Adrenal gland (tissue), 19 donors: ENCODE measurements at places on chromosomes 11 and 22.

DNA sequence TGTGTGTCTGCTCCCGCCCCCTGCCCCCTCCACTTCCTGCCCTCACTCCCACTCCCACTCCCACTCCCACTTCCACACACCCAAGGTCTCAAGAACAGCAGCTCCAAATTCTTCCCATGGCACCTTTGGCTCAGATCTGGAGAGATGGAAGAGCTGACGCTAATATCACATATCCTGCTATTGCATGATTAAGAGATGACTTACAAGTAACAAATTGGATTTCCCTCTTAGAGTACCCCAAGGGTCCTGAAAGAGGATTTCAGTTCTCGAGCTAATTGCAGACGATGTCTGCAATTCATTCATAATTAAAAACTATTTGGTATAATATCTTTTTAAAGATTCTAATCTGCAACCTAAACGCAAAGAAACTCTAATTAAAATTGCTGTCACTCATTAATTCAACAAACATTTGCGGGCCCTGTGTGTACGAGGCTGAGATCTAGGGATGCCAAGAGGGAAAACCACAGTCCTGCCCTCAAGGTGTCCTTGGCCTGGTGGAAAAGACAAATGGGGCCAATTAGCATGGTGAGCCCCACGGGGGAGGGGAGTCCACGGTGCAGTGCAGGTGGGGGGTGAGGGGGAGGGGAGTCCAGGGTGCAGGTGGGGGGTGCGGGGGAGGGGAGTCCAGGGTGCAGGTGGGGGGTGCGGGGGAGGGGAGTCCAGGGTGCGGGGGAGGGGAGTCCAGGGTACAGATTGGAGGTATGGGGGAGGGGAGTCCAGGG lies 50.3 kb downstream of the CELSR1 start:
- no peak for DNase-seq

GRCh38 chr11:111571829-111572501 lies 30.3 kb upstream of the SIK2 start:
- DNase-seq, result no peak

- no peak for DNase-seq
Measured at GRCh38 chr11:17383461-17383860, 5.0 kb downstream of the KCNJ11 start.

DNA sequence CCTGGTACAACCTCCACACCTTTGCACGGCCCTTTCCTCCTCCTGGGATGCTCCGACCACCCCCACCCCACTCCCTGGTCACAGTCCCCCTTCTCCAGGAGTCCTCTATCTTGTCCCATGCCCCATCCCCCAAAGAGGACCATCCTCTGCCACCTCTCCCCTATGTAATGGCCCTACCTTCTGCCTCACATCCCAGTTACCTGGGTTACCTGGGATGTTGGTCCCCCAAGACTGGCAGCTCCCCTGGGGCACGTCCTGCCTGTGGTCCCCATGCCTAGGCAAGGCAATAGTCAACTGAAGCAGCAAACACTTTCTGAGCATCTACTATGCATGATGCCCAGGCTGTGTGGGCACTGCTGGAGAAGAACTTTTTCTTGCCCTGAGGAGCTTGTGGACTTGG lies 8.7 kb downstream of the ACTN3 start:
- no peak for DNase-seq

DNA sequence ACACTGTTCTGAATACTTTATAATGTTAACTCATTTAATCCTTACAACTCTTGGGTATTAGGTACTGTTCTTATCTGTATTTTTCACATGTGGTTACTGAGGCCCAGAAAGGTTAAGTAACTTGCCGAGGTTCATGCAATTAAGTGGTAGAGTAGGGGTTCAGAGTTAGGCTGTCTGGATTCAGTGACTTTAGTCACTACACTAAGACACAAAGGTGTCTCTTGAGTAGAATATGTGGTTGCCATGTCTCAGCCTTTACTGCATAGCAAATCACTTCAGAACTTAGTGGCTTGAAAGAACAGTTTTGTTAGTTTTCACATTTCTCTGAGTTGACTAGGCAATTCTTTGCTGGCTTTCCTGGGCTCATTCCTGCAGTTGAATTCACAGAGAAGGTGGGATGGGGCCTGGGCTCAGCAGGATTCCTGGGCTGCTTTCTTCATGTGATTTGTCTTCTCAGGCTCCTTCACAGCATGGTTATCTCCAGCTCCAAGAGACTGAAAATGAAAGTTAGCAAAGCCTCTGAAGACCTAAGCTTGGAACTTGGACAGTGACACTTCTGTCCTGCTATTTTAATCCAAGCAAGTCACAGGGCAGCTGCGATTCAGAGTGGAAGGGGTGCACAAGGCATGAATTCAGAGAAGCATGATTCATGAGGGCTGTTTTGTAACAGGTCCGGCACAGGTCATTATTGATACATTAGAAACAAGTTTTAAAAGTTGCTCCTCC lies 68.3 kb downstream of the SPECC1L start:
- peak; percentile 72 for DNase-seq

- no peak for DNase-seq
Measured at GRCh38 chr22:20174785-20175596, 24.1 kb upstream of the CCDC188 start.

DNA sequence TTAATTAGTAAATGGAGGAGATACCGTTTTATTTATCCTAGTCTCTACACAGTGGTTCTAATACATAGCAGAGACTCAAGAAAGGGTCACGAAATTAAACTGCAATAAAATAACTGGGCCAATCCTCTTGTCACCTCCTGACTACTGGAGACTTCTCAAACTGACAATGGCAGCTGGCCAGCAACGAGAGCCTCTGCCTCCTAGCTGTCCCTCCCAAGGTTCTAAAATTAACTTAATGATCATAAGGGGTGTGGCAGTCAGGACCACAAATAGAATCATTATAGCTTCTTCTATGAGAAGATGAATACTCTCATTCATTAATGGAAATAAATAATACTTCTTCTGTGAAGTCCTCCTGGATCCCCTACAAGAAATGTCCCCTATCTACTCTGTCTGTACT lies 63.8 kb upstream of the APOA1 start:
- DNase-seq, result no peak

GRCh38 chr11:74546752-74547151 lies 45.6 kb upstream of the POLD3 start:
- no peak for DNase-seq

DNA sequence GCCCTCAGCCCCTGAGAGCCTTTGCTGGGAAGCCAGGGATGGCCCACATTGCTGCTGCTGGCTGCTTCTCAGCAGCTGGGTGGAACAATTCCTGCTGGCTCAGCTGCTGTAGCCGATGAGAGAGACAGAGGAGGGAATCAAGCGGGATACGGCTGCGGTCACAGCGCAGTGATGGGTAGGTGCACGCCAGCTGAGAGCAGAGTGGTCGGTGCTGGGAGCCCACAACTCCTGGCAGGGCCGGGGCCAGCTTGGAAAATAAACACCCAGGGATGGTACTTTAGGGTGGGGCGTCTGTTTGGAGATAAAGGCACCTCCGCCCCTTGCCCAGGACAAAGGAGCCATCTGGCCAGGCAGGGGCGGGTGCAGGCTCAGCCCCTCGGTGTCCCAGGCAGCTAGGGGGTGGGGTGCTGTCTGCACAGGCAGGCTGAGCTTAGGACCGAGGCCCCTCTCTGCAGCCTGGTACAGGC lies 480.5 kb downstream of the MIAT start:
- DNase-seq, result no peak

DNA sequence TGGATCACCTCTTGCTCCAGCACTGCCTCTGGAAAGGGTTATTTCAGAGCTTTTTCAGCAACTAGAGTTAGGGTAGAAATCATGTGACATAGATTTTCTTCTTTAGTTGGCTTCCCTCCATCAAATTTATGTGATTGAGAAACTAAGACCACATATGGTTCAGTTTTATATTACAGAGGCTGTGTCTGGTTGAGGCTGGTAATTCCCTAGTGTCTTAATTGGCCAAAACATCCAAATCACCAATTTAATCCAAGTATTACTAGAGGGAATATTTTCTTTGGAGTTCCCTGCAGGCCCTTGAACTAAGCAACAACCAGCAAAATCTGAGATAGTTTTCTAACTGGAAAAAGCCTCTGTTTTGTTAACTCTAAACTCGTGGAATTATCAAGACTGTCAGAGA lies 136.3 kb downstream of the ARHGAP42 start:
- DNase-seq, result no peak

DNA sequence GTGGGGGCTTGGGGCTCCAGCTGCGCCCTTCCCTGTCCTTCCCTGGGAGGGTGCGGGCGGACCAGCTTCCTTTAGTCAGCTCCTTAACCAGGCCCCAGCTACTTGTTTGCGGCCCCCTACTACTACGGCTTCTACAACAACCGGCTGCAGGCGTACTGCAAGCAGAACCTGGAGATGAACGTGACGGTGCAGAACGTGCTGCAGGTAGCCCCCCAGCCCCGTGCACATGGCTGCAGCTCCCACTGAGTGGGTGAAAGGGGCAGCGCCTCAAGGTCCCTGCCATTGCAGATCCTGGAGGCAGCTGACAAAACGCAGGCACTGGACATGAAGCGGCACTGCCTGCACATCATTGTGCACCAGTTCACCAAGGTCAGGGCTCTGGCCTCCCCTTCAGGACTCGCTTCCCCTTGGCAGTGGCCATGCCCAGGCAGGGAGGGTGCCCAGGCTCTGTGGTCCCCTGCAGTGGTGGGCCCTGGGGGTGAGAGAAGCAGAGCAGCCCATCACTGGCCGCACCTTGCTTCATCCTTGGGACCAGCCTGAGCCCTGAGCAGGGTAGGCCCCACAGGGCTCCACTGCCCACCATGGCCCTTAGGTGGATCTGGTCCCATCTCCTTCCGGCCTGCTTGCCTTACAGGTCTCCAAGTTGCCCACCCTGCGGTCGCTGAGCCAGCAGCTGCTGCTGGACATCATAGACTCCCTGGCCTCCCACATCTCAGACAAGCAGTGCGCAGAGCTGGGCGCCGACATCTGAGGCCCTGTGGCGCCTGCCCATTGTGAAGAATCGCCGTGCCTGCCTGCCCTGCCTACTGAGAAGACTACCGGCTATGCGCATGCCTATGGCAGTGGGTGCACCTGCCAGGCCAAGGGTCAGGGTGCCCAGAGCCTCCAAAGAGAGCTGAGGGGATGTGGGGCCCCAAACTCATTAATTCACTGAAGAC lies 5.1 kb downstream of the THAP7 start:
- no peak for DNase-seq

DNA sequence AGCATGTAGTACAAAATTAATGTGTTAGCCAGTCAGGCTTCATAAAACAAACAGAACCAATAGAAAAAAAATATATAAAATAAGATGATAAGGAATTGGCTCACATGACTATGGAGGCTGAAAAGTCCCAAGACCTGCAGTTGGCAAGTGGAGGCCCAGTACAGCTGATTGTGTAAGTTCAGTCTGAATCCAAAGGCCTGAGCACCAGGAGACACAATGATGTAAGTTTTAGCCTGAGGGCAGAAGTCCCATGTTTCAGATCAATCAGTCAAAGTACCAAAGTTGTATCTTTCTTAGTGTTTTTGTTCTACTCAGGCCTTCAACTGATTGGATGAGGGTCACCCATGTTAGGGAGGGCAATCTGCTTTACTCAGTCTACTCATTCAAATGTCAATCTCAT lies 14.3 kb upstream of the OR10D3 start:
- no peak for DNase-seq

GRCh38 chr11:77705195-77705875 lies 67.7 kb upstream of the CLNS1A start:
- peak; percentile 44 for DNase-seq

DNA sequence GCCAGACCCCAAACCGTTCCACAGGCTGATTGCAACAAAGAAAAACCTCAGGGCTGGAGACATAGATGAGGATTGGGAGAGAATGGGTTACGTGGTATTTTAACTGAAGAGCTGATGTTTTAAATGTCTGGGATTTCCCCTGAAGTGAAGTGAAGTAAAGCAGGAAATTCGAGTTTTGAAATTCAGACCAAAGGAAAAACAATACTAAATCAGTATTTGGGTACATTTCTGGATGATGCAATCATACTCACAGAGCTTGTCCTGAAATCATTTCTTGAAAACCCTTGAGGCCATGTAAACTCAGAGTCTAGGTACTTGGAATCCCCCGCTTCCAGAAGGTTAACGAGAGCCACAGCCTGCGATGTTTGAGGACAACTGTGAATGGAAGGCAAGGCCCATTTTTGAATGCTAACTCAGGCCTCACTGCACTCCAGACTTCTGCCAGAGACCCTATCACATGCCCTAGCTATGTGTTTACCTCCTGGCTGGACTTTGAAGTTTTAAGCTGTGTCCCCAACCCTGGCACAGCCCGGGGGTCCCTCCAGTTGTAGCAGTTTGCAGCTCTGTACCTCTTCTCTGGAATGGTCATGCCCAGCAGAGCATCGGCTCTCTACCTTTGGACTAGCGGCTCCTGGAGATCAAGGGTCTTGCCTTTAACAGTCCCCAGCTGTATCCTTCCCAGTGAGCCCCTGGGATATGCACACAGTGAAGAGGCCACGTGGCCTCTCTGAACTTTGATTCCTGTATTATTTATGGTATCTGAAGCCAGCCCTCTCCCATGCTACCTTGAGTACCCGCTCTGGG lies 5.4 kb upstream of the FTH1 start:
- peak; percentile 53 for DNase-seq

- DNase-seq, result peak; percentile 62
Measured at GRCh38 chr11:606245-606644, 9.5 kb downstream of the IRF7 start.

- DNase-seq, result no peak
Measured at GRCh38 chr11:46391578-46392420, at the start of gene CHRM4. TSS of gene CHRM4 (minus strand) at chr11:46391776. CDS start at chr11:46386557, 5,219 bp downstream.

GRCh38 chr11:8793114-8793777 lies 110.7 kb downstream of the RPL27A start:
- no peak for DNase-seq

GRCh38 chr11:123494195-123495050 lies 64.4 kb downstream of the GRAMD1B start:
- peak; percentile 14 for DNase-seq

GRCh38 chr11:131305005-131305404 lies 65.4 kb upstream of the NTM start:
- no peak for DNase-seq

DNA sequence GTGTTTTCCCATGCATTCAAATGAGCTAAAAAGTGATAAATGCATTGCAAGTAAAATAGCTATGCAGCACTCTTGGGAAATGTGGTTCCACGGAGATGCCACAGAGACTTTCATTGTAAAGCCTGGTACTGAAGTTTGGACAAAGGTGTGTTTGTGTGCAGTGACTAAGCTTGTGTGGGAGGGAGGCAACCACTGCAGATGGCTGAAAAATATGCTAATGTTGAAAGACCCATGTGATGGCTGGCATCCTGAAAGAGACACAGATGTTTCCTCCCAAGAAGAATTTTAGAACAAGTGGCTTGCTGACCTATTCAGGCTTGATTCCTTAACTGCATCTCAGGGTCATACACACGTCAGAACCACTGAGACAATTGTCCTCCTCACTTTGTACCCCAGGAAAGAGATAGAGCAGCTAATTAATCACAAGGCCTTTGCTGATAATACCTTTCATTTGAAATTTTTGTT lies 73.8 kb downstream of the FAM76B start:
- no peak for DNase-seq
